ENCODE measurements at places on chromosomes 2 and 18.

- DNase-seq = no peak
Measured at GRCh38 chr2:241195506-241196130, 7.1 kb downstream of the ANO7 start.

DNA sequence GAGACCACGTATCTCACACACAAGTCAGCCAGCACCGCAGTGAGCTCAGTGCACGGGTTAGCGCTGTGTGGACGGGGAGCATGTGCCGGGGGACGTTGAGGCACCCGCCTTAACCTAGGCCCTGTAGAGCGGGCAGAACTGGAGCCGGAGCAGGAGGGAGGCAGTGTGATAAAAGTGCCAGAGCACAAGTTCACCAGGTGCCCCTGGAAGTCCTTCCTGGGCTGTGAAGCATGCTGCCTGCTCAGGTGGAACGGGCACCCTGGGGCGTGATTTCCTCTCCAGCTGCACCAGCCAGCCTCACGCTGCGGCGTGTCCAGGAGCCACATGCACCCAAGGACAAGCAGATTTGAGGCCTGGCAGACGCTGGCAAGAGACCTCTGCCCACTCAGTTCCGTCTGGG, 50.3 kb downstream of the ITGB1BP1 start:
- no peak for DNase-seq

GRCh38 chr2:38708900-38709566, 42.1 kb downstream of the SRSF7 start:
- DNase-seq = no peak

DNA sequence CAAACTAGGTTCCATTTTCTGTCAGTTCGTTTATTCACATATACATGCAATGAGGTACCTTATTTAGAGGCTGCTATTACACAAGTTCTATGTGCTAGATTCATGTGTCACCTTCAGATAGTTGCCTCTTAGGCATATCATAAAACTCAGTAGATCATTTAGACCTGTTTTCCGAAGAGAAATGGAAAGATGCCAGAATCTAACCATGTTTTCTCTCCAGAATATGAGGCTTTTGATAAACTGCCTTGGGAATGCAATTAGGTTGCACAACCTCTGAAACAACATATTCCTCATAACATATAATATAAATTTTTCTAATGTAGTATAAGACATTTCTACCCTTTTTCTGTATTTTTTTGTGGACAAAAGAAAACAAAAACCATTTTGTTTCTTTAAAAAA, 108.1 kb downstream of the PRPF40A start:
- no peak for DNase-seq

DNA sequence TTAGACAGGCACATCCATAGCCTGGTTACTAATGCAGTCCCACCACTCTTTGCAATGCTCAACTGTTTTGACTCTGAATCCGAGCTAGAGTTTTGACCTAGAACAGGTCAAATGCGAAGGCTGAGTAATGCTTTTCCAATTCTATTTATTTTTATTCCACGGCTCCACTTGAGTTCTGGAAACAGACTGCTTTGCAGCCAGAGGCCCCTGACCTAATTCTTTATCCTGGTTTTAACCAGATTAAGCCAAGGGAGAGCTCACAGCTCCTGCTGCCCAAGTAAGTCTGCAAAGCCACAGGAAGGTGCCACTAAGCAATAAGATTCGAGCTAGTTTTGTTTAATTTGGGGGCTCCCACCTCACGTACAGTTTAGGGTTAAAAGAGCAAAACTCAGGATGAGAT, 51.4 kb downstream of the MREG start:
- no peak for DNase-seq

- DNase-seq = no peak
Measured at GRCh38 chr2:169072163-169072925, 3.0 kb downstream of the DHRS9 start.

- no peak for DNase-seq
Measured at GRCh38 chr2:7456762-7457161, 539.5 kb downstream of the RNF144A start.

DNA sequence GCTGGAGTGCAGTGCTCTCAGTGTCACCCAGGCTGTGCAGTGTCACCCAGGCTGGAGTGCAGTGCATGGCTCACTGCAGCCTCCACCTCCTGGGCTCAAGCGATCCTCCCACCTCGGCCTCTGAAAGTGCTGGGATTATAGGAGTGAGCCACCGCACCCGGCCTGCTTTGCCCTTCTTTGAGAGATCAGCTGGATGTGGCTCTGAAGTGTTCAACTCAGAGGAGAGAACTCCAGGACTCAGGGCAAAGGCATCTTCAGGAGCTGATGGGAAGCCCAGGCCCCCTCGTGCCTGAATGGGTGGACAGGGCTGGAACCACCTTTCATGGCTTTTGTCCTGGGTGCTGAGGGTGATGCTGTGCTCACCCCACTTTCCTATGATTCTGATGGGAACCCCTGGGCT, 52.0 kb upstream of the HAAO start:
- no peak for DNase-seq

GRCh38 chr2:202133200-202133908, 60.3 kb downstream of the KIAA2012 start:
- peak; percentile 96 for DNase-seq

GRCh38 chr2:86073225-86073624, 32.5 kb downstream of the POLR1A start:
- DNase-seq = no peak

- DNase-seq = peak; percentile 34
Measured at GRCh38 chr2:84906108-84906899, 848 bp downstream of the TMSB10 start.

GRCh38 chr2:180203972-180204371, 196.9 kb upstream of the CWC22 start:
- DNase-seq = peak; percentile 32
